ENCODE measurements at places on chromosomes 6 and 20.

- DNase-seq: no peak
Observed at GRCh38 chr6:96015518-96016333, at the start of gene FUT9. FUT9 (plus strand) TSS chr6:96015974; CDS start chr6:96203156, 187,182 bp downstream.

DNA sequence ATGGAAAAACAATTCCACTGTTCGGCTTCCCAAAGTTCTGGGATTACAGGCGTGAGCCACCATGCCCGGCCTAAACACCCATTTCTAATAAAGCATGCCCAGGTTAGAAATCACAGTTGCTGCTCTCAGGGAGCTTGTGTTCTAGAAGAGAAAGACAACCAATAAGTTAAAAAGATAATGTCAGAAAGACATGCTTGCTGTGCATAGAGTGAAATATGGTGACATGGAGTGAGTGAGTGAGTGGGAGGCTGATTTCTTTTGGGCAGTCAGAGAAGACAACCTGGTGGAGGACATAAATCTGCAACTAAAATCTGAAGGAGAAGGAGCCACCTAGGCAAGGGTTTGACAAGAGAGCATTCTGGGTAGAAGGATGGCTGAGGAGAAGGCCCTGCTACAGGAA, 222.6 kb downstream of the ARID1B start:
- DNase-seq: no peak

DNA sequence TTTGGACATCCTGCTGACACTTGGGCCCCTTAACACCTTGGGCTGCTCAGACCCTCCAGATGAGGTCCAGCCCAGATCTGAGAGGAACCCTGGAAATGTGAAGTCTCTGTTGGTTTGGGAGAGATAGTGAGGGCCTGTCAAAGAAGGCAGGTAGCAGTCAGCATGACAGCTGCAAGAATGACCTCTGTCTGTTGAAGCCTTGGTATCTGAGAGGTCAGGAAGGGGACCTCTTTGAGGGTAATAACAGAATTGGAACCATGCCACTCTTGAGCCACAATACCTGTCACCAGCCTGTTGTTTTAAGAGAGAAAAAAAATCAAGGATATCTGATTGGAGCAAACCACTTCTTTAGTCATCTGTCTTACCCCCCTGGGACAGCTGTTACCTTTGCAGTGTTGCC, 4.2 kb downstream of the SYS1 start:
- no peak for DNase-seq

DNA sequence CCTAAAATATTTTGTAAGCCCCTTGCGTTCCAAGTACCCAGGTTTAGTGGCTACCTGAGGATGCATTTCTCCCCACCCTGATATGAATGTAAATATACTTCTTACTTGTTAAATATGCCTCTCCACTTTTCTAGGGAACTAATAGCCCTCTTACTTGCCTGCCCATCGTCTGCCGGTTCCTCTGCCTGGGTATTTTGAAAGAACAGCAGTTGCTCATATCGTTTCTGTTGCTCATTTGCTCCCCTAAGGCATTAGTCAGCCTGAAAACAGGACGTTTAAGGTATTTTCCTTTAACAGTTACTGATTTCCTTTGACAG, 141.3 kb upstream of the CARMIL1 start:
- DNase-seq: no peak

GRCh38 chr20:35953387-35954199, 709 bp downstream of the SCAND1 start:
- no peak for DNase-seq

GRCh38 chr6:151010071-151010470, 144.6 kb downstream of the MTHFD1L start:
- no peak for DNase-seq

DNA sequence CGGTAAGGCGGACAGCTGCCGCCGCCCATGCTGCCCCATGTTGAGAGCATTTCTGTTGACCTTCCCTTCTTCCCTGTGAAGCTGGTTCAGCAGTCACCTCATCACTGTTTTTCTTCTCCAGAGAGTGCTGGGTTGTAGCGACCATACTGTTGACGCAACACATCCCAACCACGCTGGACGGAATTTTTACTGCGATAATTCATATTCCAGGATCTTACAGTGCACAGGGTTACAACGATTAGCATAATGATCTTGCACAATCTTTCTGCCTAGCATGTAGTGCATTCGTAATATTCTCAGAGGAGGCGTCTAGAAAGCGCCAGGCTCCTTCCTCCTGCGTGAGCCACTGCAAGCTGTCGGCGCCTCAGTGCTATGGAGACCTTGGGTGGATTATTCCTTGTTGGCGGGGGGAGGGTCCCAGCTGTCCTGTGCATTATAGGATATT, 137.0 kb downstream of the MTHFD1L start:
- no peak for DNase-seq

DNA sequence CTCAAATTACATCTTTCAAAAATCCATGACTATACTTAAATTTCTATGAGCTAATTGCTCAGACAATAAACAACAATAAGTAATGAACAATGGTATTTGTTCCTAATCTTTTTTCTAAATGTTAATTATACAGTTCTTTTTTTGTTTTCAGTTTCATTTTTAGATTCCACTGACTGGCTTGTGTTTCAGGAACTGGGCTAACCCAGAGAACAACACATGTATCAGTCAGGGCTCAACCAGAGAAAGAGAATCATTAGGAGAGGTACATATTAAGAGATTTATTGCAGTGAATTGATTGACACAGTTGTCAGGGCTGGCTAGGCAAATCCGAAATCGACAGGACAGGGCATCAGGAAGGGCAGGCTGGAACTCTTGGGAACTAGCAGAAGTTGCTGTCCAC, 182.8 kb downstream of the GRM1 start:
- DNase-seq: no peak

- no peak for DNase-seq
Observed at GRCh38 chr6:16267428-16268263, 29.3 kb downstream of the GMPR start.

- DNase-seq: no peak
Observed at GRCh38 chr6:151452750-151453427, 963 bp upstream of the RMND1 start.

DNA sequence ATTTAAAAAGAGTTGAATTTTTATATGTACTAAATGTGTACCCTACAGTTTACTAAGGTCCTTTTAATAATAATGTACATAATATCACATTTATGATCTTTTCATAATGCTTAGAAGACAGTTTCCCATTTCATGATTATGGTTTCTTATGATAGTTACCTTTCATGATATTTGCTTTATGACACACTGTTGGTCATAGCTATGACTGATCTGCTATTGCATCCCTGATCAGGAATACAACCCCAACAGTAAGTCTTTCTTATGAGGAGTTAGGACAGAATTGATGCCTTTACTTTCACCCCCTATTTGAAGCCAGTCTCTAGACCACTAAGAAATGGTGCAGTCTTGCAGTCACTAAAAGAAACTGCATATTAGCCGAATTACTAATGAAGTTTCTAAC, 31.0 kb downstream of the LCA5 start:
- DNase-seq: no peak

DNA sequence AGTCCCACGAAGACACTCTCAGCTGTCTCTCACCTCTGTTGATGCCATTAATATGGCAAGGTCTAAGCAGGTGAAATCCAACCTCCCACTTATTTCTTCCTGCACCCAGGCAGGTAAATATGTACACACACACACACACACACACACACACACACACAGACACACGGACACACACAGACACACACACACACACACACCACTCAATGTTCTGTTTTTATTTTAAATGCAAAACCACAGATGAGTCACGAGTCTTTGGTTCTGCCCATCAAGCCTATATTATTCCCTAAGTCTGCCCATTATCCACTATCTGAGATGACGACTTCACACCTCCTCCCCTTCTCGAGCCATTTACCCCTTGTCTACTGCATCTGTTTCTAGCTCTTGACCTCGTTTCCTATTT, 344.7 kb downstream of the CDH26 start:
- DNase-seq: no peak

GRCh38 chr6:161108916-161109315, 117.3 kb downstream of the MAP3K4 start:
- DNase-seq: no peak

GRCh38 chr20:62875419-62876361, 14.1 kb upstream of the TCFL5 start:
- no peak for DNase-seq

DNA sequence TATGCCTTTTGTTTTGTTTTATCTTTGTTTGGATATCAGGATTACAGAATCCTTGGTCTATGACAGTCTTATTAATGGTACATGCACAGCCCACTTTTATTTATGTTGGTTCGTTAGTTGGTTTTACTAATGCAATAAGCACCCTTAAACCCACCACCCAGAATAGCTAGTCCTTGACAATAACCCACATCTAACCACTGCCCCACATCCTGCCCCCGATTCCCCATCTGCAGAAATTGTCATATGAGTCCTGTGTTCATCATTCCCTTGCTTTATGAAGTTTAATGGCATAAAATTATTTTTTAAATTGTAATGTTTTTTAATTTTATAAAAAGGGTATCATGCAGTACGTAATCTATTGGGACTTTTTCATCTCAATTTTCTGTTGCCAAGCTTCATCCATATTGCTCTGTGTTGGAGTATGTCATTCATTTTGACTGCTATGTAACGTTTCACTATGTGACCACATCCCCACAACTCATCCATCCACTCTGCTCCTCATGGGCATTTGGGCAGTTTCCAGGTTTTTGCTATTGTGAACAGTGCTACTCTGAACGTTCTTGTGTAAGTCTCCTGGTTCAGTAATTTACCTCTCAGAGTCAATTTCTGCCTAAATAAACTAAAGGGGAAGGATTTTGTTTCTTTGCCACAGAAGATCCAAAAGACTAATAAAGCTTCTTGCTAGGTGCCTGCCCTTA, 150.4 kb downstream of the MRPL14 start:
- DNase-seq: no peak

- no peak for DNase-seq
Observed at GRCh38 chr20:63309261-63310071, 16.5 kb downstream of the COL20A1 start.

Measured in NCI-H1048 (cell line).